ENCODE measurements at places on chromosomes 7 and 10. TPM values are rescaled to one million over a fixed set of nuclear protein-coding genes. Genes with fewer than 3 reads are reported as not detected.

DNA sequence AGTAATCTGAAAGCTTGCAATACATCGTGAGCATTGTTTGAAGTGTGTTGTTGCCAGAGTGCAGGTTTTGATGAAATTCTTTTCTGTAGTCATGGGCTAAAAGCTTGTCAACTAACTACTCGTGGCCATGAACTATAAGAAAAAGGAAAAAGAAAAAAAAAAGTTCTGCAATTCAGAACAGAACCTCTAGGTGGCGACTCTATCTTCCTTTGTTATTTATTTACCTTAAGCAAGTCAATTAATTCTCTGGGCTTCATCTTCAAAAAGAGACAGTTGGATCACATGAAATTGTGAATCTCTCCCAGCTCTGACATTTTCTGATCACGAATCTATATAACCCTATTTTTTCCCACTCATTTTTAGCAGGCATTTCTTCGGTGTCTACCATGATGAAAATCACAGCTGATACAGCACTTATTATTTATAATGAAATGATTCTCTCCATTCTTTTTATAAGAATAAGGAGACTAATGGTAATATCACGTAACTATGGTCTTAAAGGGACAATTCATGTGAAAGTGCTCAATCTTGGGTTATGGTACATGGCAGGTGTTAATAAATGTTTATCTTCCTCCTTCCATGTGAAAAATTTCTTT is 18.8 kb downstream of the TMEM196 start:
- peak; percentile 65 for DNase-seq

Gene BRAT1
- 18.8 TPM for total RNA-seq

- peak; percentile 90 for DNase-seq
Observed at GRCh38 chr7:101402081-101402779, 39.6 kb downstream of the COL26A1 start.

GRCh38 chr7:99624484-99624883 is 7.7 kb downstream of the ZSCAN25 start:
- DNase-seq: no peak

DNA sequence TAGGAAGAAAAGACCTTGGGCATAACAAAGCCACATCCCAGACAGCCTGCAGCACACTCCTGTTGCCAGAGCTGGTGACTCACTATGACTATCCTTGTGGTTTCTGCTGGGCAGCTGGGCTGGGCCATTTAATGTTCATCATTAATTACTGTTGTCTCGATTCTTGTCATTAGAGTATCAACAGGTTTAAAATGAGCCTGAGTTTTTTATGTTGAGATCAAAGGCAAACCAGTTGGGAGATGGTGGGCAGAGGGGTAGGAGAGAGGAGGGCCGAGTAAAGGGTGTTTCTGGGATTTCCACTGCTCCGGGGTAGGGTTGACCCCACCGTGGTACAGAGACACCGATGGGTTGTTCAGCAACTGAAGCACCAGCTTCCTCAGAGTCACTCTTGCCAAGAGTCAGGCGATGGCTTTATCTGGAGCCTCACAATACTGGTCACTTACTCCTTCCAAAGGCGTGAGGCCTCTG is 128.7 kb upstream of the LYZL1 start:
- peak; percentile 92 for DNase-seq

GRCh38 chr10:3785251-3785850 is 342 bp upstream of the KLF6 start:
- peak; percentile 88 for DNase-seq

DNA sequence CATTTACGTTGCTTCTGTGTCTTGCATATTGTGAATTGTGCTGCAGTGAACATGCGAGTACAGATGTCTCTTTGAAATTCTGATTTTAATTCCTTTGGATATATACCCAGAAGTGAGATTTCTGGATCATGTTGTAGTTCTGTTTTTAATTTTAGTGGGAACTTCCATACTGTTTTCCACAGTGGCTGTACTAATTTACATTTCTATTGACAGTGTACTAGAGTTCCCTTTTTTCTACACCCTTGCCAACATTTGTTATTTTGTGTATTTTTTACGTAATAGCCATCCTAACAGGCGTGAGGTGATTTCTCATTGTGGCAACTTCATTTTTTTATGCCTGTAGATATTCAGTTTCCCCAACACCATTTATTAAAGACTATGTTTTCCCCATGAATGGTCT is 144.7 kb upstream of the INHBA start:
- no peak for DNase-seq

GRCh38 chr7:1985936-1986335 is 246.8 kb downstream of the MAD1L1 start:
- no peak for DNase-seq

Gene NME8
- total RNA-seq: not detected

Gene OR6V1
- not detected for total RNA-seq
